ENCODE measurements at places on chromosomes 1 and 21.

DNA sequence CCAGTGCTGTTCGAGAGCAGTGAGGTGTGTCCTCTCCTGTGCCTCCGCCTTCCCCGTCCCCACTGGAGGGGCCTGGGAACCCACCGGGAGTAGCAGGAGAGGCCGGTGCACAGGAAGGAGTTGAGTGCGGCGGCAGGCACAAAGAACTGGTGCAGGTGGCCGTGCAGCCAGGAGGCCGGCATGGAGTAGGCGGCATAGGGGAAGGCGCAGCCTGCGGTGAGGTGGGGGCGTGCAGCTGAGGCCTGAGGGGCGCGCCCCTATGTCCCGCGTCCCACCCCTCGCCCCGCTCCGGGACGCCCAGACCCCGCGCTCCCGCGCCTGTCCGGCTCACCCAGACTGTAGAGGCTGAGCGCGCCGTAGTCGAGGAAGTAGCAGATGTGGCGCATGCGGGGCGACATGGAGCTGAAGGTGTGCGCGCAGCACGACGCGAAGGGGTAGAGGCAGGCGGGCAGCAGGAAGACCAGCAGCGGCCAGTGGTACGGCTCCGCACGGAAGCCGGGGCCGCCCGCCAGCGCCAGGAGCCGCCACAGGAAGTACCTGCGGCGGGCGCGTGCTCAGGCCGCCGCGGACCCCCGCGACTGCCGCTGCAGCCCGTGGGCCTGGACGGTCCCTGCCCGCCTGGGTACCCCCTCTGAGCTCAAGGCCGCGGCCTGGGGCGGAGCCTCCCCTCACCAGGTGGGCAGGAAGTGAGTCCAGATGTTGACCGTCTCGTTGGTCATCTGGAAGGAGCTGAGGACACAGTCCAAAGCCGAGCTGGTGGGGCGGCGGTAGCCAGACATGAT is 2.2 kb downstream of the PAQR6 start:
- no peak for DNase-seq

GRCh38 chr1:171583591-171584201 is 38.3 kb upstream of the MYOCOS start:
- DNase-seq: no peak

DNA sequence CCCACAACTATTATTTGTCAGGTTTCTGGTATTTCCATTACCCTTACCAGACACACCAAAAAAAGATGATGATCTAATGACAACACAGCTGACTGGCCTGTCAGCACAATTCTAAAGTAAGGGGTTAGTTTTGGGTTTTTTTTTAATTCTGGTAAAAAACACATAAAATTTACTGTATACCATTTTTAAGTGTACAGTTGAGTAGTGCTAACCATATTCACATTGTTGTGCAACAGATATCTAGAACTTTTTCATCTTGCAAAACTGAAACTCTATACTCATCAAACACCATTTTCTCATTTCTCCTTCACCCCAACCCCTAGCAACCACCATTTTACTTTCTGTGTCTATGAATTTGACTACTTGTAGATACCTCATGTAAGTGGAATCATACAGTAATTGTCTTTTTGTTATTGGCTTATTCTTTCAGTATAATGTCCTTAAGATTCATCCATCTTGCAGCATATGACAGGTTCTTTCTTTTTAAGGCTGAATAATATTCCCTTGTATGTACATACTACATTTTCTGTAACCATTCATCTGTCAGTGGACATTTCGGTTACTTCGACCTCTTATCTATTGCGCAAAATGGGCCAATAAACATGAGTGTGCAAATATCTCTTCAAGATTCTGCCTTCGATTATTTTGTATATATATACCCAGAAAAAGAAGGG is 29.8 kb downstream of the ARNT start:
- no peak for DNase-seq

- DNase-seq: no peak
These were observed 168.6 kb upstream of the FGGY start for GRCh38 chr1:59128239-59128736.

DNA sequence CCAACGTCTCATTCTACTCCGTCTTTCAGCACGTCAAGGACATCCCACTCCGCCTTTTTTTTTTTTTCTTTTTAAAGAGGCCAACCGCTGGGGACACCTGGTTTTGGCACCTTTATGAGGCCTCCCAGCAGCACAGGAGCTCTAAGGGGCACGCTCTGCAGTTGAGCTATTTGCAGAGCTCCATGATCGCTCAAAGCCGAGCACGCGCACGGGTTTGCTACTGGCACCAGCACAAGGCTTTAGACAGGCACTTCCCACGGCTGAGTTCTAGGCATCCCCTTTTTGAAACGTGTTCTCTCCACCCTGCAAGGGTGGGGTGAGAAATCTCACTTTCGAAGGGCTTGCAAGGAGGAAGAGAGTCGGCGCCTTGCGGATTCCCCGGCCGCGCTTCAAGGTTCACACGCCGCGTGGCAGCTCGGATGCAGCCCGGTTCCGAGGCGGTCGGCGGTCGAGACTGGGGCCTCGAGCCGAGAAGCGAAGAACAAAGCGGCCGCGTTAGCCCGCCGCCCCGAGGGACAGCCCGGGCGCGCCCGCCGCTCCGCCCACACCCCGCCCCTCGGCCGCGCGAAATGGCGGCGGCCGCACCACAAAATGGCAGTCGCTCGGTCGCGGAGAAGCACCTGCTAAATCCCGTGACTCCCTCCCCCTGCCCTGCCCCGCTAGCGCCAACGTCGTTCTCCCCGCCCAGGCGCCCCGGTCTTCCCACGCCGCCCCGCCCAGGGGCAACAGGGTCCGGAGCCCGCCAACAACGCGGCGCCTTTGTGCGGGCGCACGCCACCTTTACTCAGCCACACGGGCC is 12.9 kb upstream of the SPEN start:
- DNase-seq: peak; percentile 95

DNA sequence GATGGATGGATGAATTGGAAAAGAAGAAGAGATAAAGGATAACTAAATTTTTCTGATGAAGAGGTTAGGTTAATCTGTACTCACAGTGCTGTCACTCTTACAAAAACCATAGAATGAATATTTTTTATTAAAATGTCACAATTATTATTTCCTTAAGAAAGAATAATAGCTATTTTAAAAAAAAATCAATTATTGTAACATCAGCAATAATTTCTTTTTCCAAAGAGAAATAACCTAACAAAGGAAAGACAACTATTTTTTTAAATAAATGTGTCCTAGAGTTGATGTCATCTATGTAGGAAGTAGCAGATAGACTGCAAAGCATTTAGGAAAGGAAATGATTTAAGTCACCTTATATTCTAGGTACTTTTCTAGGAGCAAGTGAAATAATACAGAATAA is 33.6 kb upstream of the PLPPR4 start:
- no peak for DNase-seq

- DNase-seq: no peak
These were observed 633.7 kb downstream of the USP25 start for GRCh38 chr21:16363518-16363917.

- DNase-seq: no peak
These were observed 44.5 kb upstream of the ZNF678 start for GRCh38 chr1:227518876-227519275.

GRCh38 chr1:179351281-179351680 is 14.5 kb upstream of the AXDND1 start:
- DNase-seq: no peak

- no peak for DNase-seq
These were observed 42.7 kb downstream of the MORN1 start for GRCh38 chr1:2348346-2349325.

GRCh38 chr1:91791103-91791502 is 94.8 kb downstream of the TGFBR3 start:
- no peak for DNase-seq

DNA sequence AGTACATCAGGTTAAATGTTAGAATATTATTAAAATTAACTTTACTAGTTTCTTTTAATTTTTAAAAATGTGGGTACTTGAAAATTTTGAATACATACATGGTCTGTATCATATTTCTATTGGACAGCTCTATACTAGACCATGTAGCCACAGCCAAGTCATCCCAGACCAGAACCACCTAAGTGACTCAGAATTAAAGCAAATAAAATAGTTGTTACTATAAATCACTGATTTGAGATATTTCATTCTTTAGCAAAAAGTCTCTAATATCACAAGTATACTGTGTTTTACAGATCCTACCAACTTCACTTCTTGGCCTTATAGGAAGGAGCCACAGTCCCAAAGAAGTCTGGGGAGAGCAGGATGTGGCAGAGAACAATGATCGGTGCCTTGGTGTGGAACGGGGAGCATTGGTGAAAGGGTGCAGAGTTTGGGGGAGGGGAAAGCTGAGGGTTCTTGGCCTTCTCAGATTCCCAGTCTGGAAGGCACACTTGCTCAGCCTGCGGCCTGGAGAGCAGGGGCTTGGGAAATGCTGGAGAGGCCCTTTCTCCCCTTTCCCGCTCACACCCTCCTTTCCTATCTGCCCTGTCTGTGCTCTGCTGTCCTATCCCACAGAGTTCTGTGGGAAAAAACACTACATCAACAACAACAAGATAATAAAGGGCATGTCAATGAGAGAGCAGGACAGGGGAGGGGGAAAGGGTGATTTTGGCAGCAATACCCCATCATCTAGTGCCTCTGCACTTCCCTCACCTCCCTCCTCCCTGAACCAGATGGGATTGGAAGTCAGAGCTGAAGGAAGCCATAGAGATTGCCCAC is 122.1 kb downstream of the NGF start:
- no peak for DNase-seq

- no peak for DNase-seq
These were observed 183.9 kb downstream of the NRIP1 start for GRCh38 chr21:14880922-14881321.

- DNase-seq: no peak
These were observed 82.3 kb downstream of the CYYR1 start for GRCh38 chr21:26490771-26491170.

- DNase-seq: no peak
These were observed 41.7 kb upstream of the PTCH2 start for GRCh38 chr1:44884746-44885145.

GRCh38 chr1:114330451-114330983 is 176.8 kb upstream of the SYT6 start:
- DNase-seq: no peak

DNA sequence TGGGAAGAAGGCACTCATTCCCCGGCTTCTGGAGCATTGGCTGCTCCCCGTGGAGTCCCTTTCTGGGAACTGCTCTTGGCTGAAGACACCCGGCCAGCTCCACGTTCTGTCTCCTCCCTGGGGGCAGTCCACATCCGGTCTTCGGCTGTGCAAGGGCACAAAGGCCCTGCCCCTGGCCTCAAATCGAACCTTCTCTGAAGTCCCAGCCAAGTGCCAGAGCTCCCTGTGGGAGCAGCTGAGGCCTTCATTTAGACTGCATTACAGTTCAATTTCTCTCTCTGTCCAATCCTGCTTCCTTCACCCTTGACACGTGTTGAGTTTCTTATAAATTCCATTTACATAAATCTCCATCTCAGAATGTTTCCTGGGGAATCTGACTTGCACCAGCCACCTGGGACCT is 132.9 kb upstream of the POU3F1 start:
- DNase-seq: no peak
